GM06990 (cell line): ENCODE measurements at places on chromosomes 5 and 9.

- no peak for DNase-seq
Measured at GRCh38 chr5:75640826-75641225, 29.6 kb downstream of the ANKDD1B start.

DNA sequence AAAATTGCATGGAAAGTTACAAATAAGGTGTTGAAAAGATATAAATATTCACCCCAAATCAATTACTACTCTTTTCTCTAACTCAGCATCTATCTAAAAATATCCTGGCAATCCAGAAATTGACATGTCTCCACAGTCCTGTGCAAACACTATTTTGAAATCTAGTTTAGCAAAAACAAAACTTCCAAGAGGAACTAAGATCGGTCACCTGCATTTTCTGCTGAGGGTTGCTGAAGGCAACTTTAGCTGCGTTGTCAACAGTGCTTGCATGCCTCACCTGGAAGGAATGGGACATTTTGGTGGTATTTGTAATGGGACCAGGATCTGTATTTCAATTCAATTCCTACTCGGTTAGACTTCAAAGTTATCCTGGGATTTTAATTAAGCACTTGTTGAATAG lies 398.3 kb downstream of the NTRK2 start:
- DNase-seq, result peak; percentile 26

DNA sequence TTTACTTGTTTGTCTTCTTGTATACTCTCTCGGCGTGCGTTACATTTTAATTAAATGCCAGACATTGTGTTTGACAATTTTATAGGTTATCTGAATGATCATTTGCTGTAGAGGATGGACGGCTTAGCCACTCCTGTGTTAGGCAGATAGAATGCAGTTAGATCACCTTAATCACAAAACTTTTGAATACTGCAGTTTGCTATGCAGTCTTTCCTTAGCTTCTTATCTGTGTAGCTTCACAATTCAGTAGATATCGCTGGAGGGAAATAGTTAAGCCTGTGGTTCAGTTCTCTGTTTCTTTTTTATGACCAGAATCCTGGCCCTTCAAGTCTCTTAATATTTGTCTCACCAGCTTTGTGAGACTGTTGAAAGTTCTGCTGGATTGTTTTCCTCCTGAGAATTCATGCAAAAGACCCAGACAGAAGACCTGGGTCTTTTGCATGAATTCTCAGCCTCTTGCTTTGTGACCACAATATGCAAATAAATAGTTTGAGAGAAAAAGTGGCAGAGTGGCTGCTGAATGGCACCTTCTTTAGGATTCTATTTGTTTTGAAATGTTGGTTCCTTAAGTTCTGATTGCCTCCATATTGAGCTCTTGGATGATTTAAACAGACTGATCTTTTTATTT lies 40.2 kb downstream of the RASA1 start:
- DNase-seq, result peak; percentile 24

DNA sequence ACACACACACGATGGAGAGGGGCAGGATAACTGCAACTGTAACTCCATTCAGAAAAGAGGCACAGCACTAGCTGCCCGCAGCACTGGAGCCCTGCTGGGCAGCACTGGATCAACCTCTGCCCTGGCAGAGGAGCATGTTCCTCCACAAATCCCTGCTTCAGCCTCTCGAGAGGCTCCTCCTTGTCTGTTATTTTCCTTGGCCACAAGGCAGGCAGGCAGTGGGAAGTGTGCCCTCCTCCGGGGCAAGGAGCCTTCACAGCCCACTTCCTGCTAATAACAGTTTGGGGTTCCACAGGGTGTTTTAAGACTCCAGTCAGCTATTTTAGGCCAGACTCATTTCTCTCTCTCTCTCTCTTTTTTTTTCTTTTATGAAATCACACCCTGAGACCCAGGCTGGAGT lies 11.8 kb downstream of the FXN start:
- DNase-seq, result no peak

- DNase-seq, result peak; percentile 71
Measured at GRCh38 chr5:181052672-181053487, 12.8 kb downstream of the BTNL9 start.

GRCh38 chr9:100269656-100270055 lies 83.1 kb downstream of the TEX10 start:
- DNase-seq, result no peak

GRCh38 chr9:132875159-132875558 lies 2.9 kb downstream of the AK8 start:
- DNase-seq, result no peak

DNA sequence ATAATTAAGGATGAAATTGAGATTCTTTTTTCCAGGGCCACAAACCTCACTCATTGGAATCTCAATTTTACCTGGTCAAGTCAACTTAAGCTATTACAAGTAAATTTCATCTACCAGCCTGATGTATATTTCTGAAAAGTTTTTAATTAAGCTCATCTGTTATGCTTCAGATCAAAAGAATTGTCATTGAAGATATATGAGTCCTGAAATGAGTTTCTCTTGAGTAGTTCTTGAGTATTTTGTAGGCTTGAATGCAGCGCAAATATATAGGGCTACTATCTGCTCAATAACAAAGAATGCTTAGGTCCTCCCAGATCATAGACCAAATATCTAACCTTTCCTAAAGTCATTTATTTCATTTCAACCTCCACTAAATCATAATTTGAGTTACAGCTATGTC lies 482.2 kb upstream of the ST8SIA4 start:
- DNase-seq, result no peak

- no peak for DNase-seq
Measured at GRCh38 chr9:135286961-135287360, 192.6 kb upstream of the PPP1R26 start.

DNA sequence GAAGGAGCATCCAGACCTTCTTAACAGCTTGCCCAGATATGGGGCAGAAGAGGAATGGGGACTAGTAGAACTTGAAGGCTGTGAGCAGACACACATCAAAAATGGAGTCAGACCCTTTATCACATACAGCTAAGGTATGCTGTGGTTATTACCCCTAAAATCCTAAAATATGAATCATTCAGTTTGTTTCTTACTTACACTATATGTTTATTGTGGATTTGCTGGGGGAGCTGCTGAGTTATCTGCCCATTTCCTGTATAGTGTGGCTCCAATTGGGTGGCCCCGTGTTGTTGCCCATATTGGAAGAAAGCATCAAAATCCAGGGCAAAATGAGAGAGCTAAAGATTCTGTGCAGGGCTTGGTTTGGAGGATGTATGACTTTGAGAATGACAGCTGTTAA lies 56.9 kb downstream of the AP3S1 start:
- no peak for DNase-seq

GRCh38 chr5:51202161-51202560 lies 181.1 kb upstream of the ISL1 start:
- DNase-seq, result no peak

GRCh38 chr5:35518104-35518503 lies 99.6 kb upstream of the SPEF2 start:
- peak; percentile 20 for DNase-seq

GRCh38 chr5:82635561-82636288 lies 357.6 kb upstream of the RPS23 start:
- no peak for DNase-seq

DNA sequence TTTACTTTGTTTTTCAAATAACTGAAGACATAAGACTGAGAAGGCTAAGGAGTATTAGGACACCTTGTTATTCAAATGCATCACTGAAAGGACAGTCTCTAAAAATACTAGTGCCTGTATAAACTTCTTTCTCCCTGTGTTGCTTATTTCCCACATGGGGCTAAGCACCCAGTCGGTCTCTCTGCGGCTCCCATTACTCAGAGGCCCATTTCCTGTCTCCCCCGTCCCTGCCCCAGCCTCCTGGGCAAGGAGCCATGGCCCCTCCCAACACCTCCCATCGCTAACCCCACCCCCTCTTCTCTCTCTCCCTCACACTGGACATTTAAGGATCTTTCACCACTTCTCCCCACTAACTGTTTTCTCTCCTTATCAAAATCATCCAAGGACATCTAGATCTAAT lies 81.9 kb downstream of the EBF1 start:
- DNase-seq, result no peak

DNA sequence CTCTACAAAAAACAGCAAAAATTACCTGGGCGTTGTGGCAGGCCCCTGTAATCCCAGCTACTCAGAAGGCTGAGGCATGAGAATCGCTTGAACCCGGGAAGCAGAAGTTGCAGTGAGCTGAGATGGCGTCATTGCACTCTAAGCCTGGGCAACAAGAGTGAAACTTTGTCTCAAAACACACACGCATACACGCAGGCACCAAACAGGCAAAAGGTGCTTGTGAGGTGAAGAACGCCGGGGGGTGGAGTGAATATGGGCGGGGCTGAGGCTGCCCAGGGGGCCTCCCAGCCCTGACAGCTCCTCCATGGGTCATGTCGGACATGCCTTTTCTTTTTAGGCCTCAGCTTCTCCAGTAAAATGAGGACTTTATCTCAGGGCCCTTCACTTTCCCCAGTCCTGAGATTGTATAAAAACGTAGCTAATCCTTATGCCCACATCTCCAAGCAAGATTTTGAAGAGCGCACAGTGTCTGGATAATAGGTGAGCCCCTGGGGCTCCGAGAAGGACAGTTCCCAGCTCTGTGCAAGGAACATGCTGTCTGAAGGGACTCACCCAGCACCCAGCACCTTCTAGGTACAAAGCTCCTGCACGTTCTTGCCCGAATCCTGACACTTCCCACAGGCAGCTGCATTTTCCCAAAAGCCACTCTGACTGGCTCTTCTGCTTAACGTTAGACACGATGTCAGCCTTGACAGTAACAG lies 168.3 kb downstream of the COL23A1 start:
- no peak for DNase-seq
